ENCODE measurements at places on chromosomes 13 and 19. TPM values are rescaled to one million over a fixed set of nuclear protein-coding genes. Genes with fewer than 3 reads are reported as not detected.

- no peaks in the 10 kb centered on the region for H3K36me3 ChIP-seq
- no peak overlapping the region for H3K4me3 ChIP-seq
- H3K27ac ChIP-seq: no peak overlapping the region
- no peak for DNase-seq
These were observed 64.8 kb downstream of the NHLRC3 start for GRCh38 chr13:39102981-39103490.

ZNF582 gene
- total RNA-seq: not detected

DNA sequence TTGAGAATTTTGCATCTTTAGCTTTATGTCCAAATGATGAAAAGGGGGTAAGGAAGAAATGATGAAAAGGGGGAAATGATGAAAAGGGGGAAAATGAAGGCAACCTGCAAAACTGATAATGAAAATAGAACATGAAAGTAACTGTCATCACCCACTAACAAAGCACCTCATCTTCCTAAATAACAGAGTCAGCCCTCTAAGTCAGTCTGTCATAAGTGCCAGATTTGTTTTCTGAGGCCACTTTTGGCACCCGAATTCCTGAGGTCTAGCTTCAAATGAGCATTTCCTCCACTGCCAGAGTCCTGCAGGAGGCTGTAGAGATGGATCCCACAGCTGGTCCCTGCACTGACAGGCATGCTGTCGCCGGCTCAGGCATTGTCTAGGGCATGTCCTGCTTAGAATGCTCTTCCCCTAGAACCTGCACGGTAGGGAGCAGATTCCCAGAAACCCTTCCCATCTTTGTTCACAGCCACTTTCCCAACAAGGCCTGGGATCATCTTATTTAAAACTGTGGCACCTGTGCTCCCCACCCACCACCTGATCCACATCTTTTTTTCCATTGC is 25.3 kb downstream of the RAP2A start:
- no peak overlapping the region for H3K27ac ChIP-seq
- no peaks in the 10 kb centered on the region for H3K36me3 ChIP-seq
- no peak overlapping the region for H3K4me3 ChIP-seq
- H3K4me1 ChIP-seq: no peaks in the 10 kb centered on the region
- H3K27me3 ChIP-seq: no peaks in the 10 kb centered on the region

GRCh38 chr13:111474136-111475002 is 153.9 kb downstream of the TEX29 start:
- no peaks in the 10 kb centered on the region for H3K27me3 ChIP-seq
- no peaks in the 10 kb centered on the region for H3K36me3 ChIP-seq
- no peak overlapping the region for H3K4me3 ChIP-seq
- DNase-seq: peak; percentile 21
- no peaks in the 10 kb centered on the region for H3K4me1 ChIP-seq

- no peaks in the 10 kb centered on the region for H3K27me3 ChIP-seq
- H3K36me3 ChIP-seq: no peaks in the 10 kb centered on the region
- H3K27ac ChIP-seq: no peak overlapping the region
- no peak for DNase-seq
These were observed 38.7 kb downstream of the CYP4F2 start for GRCh38 chr19:15859187-15859586.

DNA sequence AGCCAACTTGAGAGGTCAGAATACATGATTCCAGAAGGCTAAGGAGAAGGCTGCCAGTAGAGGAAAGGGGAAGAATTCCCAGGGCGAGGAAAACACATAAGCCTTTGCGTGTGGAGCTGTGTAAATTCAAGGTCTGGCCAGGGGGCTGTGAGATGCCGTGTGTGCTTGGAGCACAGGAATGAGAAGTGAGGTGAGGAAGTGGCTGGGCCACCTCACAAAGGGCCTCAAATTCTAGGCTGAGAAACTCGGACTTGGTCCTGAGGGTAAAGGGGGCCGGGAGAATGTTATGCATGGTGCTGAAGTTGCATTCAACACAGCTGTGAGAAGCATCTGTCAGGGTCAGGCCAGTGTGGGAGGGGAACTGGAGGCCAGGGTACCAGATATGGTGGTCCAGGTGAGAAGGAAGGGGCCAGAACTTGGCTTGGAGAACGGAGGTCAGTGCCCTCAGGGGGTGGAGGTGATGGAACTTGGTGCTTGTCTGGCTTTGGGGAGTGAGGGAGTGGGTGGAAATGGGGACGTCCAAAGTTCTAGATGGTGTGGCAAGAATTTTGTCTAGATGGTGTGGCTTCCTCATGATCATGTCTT is 4.9 kb upstream of the ZNF580 start:
- H3K27ac ChIP-seq: peak overlapping the region; percentile 77
- H3K27me3 ChIP-seq: no peaks in the 10 kb centered on the region
- no peaks in the 10 kb centered on the region for H3K36me3 ChIP-seq
- H3K4me3 ChIP-seq: peak overlapping the region; percentile 78
- no peak for DNase-seq

- no peaks in the 10 kb centered on the region for H3K36me3 ChIP-seq
- no peak for DNase-seq
- peaks cover 7% of the 10 kb centered on the region for H3K4me1 ChIP-seq
- H3K27ac ChIP-seq: no peak overlapping the region
- H3K4me3 ChIP-seq: no peak overlapping the region
- H3K27me3 ChIP-seq: peaks cover 6% of the 10 kb centered on the region
These were observed 5.6 kb downstream of the CADM4 start for GRCh38 chr19:43634068-43634467.

DNA sequence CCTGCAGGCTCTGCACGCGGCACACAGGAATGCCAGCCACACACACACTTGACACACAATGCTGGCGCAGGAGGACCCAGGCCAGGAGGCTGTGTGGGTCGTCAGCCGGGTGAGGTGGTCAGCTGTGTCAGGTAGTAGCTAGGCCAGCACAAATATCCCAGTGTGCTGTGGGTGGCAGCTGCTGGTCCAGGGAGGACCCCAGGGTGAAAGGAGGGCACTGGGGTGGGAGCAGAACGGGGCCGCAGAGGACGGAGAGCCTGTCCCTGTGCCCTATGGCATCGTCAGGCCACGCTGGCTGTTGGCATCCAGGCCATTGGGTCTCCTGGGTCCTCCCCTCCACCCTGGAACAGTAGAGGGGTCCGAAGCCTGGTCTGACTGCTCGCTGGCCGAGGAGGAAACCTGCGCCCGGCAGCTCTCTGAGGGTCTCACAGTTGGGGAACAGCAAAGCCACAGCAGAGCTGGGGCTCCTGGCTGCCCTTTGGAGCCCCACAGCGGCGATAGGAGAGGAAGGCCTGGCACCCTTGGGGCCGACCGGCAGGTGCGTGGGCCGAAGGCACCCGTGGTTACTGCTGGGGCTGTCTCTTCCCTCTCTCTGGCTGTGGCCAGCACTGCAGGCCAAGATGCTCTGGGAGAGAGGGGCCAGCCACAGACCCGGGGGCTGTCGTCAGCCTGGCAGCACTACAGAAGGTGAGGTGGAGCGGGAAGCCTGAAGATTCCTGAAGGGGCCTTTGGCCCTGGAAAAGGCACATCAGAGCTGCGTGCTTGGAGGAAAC is 27.3 kb downstream of the C13orf46 start:
- H3K27me3 ChIP-seq: no peaks in the 10 kb centered on the region
- peaks cover 12% of the 10 kb centered on the region for H3K4me1 ChIP-seq
- no peak overlapping the region for H3K4me3 ChIP-seq
- no peak overlapping the region for H3K27ac ChIP-seq

GRCh38 chr13:78443839-78444238 is 159.5 kb downstream of the POU4F1 start:
- H3K4me3 ChIP-seq: no peak overlapping the region
- H3K27me3 ChIP-seq: no peaks in the 10 kb centered on the region
- no peaks in the 10 kb centered on the region for H3K36me3 ChIP-seq
- no peak for DNase-seq
- no peak overlapping the region for H3K27ac ChIP-seq

NANOS3 gene
- not detected for total RNA-seq

GRCh38 chr19:6423499-6424194 is 964 bp downstream of the KHSRP start:
- no peak for DNase-seq
- peak overlapping the region; percentile 99 for H3K4me3 ChIP-seq
- peaks cover 32% of the 10 kb centered on the region for H3K36me3 ChIP-seq
- peak overlapping the region; percentile 85 for H3K27ac ChIP-seq
- no peaks in the 10 kb centered on the region for H3K27me3 ChIP-seq

CRTC1 gene
- total RNA-seq: 14.9 TPM

DNA sequence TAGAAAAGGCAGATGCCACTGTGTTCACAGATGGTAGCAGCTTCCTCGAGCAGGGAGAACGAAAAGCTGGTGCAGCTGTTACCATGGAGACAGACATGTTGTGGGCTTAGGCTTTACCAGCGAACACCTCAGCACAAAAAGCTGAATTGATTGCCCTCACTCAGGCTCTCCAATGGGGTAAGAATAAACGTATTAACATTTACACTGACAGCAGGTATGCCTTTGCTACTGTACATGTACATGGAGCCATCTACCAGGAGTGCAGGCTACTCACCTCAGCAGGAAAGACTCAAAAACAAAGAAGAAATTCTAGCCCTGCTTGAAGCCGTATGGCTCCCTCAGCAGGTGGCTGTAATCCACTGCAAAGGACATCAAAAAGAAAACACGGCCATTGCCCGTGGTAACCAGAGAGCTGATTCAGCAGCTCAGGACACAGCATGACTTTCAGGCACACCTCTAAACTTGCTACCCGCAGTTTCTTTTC is 197.7 kb downstream of the ZNF737 start:
- no peaks in the 10 kb centered on the region for H3K27me3 ChIP-seq
- H3K36me3 ChIP-seq: no peaks in the 10 kb centered on the region
- no peaks in the 10 kb centered on the region for H3K4me1 ChIP-seq
- no peak for DNase-seq
- H3K27ac ChIP-seq: no peak overlapping the region

S1PR5 gene
- total RNA-seq: 4.4 TPM

PCDH17 gene
- total RNA-seq: 0.02 TPM

DNA sequence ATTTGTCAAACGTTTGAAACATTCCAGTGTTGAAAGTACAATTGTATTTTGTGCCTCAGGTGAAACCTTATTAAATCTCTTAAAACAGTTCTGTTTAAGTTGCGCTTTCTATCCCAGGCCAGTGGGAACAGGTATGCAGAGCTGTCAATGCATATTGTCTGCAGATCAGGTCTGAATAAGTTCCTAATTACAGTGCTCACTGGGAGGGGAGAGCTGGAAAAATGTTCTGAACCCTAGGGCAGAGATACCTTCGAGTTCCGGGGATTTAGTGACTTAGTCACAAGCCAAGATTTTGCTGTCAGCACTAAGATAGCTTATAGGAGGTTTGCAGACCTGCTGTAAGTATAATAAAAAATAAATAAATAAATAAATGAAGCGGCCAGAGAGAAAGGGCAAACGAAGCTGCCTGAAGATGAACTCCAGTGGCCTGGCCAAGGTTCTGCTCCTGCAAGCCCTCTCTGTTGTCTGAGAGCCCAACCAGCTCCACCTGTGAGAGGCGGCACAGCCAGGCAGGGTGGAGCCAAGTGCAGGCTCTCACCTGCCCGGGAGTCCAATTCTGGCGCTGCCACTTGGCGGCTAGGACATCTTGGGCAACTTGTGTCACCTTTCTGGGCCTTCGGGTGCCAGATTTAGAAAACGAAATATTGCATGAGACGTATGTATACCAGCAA is 97.9 kb upstream of the SLC7A1 start:
- H3K27ac ChIP-seq: no peak overlapping the region
- H3K4me1 ChIP-seq: no peaks in the 10 kb centered on the region
- DNase-seq: no peak
- H3K4me3 ChIP-seq: no peak overlapping the region

IGFL2 gene
- not detected for total RNA-seq

- no peaks in the 10 kb centered on the region for H3K4me1 ChIP-seq
- H3K4me3 ChIP-seq: no peak overlapping the region
- no peak overlapping the region for H3K27ac ChIP-seq
- no peaks in the 10 kb centered on the region for H3K27me3 ChIP-seq
These were observed 1624.7 kb downstream of the PCDH9 start for GRCh38 chr13:65605396-65605795.

GRCh38 chr13:33678906-33679657 is 138.9 kb upstream of the RFC3 start:
- no peak overlapping the region for H3K4me3 ChIP-seq
- DNase-seq: no peak
- no peaks in the 10 kb centered on the region for H3K27me3 ChIP-seq
- H3K36me3 ChIP-seq: no peaks in the 10 kb centered on the region

DNA sequence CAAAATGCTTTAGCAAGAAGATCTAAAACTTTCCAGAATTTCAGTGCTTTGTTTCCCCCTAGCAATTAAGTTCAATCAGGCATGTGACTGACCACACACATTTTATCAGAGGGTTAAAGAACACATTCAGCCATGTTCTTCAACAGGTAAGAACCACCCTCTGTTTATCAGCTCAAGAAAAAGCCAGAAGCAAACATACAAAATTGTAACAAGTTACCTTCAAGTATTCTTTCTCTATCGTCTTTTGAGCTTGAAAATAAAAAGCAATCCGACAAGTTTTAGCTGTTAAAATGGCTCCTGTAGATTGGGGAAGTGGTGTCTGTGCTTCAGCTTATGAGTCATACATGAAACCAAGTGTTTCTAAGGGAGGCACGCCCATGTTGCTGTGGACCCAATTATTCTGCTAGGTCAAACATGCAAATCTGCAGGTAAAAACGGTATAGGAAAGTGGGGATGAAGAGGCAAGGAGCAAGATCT is at the start of gene ELF1:
TSS of gene ELF1 (minus strand) at position 306 of the 477 bp plus-strand sequence. CDS start 37,262 bp downstream, outside the sequence.
- peak; percentile 85 for DNase-seq
- H3K27me3 ChIP-seq: no peaks in the 10 kb centered on the region
- H3K4me3 ChIP-seq: peak within 1 kb of the TSS; percentile 57
- no peaks in the 10 kb centered on the region for H3K36me3 ChIP-seq

- peaks cover 36% of the 10 kb centered on the region for H3K4me1 ChIP-seq
- H3K36me3 ChIP-seq: no peaks in the 10 kb centered on the region
- H3K4me3 ChIP-seq: peak overlapping the region; percentile 25
These were observed 16.1 kb downstream of the TTYH1 start for GRCh38 chr19:54431255-54431838.

CABP5 gene
- total RNA-seq: not detected

GRCh38 chr19:47363758-47364531 is 14.8 kb downstream of the DHX34 start:
- no peak overlapping the region for H3K27ac ChIP-seq
- DNase-seq: no peak
- H3K27me3 ChIP-seq: no peaks in the 10 kb centered on the region
- peaks cover 37% of the 10 kb centered on the region for H3K36me3 ChIP-seq
- no peak overlapping the region for H3K4me3 ChIP-seq

CGB5 gene
- not detected for total RNA-seq

- H3K27ac ChIP-seq: peak overlapping the region; percentile 79
- H3K4me3 ChIP-seq: peak overlapping the region; percentile 89
- H3K27me3 ChIP-seq: no peaks in the 10 kb centered on the region
- H3K36me3 ChIP-seq: peaks cover 13% of the 10 kb centered on the region
- H3K4me1 ChIP-seq: peaks cover 41% of the 10 kb centered on the region
- no peak for DNase-seq
These were observed 365 bp downstream of the PPP6R1 start for GRCh38 chr19:55258476-55258827.

TTC9B gene
- 1.7 TPM for total RNA-seq

NLRP4 gene
- total RNA-seq: 0.52 TPM

DNA sequence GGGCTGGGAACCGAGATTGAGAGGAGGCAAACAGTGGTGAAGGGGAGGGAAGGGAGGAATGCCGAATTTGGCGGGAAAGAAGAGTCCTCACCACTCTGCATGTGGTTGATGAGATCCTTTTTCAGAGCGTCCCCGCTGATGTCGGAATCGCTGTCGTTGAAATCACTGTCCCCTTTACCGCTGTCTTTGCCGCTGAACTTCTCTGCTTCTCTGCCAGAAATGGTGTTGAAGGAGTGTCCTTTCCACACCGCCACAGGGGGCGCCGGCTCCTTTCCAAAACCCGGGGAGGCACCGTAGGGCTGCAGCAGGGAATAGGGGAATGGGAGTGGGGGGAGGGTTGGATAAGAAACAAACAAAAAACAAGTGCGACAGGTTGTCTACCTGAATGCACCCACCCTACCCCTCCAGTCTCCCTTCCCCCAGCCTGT is 3.1 kb downstream of the PCDH8 start:
- H3K4me3 ChIP-seq: no peak overlapping the region
- peaks cover 24% of the 10 kb centered on the region for H3K27me3 ChIP-seq
- no peak for DNase-seq
- H3K4me1 ChIP-seq: no peaks in the 10 kb centered on the region
- H3K36me3 ChIP-seq: no peaks in the 10 kb centered on the region
- no peak overlapping the region for H3K27ac ChIP-seq

Data from HCT116 (cell line).